ENCODE measurements at places on chromosomes 5 and 9.
A peak's percentile ranks its signal among the peaks of the same experiment; 100 is the strongest.

GRCh38 chr5:172806897-172807672, 27.0 kb upstream of the ERGIC1 start:
- DNase-seq = peak; percentile 69

DNA sequence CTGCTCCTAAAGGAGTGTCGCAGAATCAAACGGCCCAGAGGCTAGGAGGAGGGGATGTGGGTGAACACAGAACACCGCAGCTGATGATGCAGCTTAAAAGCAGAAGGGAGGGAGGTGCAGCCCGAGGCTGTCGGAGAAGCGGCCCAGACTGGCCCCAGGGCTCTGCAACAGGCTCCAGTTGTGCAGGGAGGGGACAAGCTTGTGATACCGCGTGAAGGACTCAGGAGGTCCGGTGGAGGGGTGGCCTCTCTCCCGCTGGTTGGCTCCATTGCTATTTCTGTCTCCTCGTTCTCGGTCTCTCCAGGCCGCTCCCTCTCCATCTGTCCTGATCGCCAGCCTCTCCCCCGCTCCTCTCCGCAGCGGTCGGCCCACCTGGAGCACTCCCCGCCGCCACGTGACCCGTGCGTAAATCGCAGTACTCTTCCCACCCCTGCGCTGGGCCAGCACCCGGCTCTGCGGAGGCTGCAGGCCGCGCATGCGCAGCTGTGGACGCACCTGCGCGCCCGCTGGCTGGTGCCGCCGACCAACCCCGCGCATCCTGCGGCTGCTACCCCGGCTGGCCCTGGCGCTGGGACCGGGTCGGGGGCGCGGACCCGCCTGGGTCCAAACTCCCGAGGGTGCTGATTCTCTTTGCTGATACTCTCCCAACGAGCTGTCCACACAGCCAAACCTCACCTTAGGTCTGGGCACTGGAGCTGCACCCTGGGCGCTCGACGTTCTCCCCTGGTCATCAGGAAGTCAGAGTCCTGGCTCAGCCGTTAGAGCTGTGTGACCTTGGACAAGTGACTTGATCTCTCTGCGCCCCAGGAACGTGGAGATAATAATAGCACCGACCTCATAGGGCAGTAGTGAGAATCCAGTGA, 3.7 kb upstream of the STXBP1 start:
- peak; percentile 50 for DNase-seq

DNA sequence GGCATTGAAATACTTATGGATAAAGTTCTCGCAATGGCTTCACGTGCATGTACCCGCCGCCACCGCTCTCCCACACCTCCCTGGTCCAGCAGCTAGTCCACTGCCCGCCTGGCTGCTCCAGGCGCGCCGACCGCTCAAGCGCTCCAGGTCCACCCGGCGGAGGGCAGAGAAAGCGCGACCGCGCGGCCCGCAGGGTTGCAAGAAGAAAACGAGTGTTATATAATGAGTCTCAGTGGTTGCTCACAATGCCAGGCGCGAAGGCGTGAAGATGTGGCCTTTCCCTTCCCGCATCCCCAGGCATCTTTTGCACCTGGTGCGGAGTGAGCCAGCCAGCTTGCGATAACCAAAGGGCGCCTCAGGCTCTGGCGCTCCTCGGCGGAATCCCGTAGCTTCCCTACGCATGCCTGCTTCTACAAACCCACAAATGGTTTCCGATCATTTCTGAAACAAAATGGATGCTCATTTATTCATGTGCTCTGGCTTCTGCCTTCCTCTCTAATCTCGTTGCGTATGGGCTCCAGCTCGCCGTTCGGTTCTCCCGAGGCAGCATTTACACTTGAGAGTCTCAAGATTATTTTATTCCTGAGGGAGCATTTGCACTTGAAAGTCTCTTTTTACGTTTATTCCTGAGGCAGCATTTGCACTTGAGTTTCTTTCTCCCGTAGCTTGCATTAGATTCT, 25.7 kb downstream of the CDKN2A start:
- no peak for DNase-seq

DNA sequence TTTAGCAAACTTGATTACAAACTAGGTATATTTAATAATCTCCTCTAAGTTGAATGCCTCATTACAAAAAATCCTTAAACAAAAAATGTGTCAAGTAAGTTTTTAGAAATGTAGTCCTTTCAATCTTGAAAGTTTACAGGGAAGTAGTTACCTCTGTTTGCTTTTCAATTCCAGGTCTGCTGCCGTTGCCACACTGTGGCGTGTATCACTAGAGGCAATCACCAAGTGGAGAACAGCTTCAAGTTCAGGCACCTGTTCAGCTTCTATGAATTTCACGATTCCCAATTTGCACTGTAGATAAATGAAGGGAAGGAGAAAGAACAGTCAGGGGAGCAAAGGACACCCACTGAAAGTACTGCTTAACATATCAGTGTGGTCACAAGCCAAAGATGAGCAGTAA, 51.1 kb downstream of the ECPAS start:
- DNase-seq = no peak

DNA sequence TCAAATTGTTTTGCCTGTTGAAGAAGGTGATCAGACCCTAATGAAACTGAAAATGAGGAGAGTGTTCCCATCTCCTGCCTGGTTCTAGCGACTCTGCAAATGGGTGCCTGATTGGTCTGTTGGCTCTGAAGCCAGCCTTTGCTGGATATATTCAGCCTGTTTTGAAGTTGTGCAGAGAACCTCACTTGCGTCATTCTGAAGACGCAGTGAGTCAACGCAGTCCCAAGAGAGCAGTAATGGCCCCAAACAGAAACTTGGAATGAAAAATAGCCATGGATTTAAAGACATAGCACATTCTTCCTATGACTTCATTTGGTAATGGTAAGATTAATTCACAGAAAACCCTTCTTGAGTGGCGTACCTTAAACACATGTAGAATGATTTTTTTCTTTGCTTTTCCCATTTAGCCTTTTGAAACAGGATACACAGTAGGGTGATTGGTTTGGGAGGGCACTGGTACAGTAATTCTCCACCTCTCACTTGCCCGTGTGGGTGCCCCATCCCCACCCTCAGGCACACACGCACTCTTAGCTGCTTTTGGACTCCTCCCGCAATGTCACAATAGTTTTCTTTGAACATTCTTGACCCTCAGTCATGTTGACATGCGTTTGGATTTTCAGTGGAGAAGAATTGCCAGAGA, 54.1 kb upstream of the ABL1 start:
- DNase-seq = no peak

DNA sequence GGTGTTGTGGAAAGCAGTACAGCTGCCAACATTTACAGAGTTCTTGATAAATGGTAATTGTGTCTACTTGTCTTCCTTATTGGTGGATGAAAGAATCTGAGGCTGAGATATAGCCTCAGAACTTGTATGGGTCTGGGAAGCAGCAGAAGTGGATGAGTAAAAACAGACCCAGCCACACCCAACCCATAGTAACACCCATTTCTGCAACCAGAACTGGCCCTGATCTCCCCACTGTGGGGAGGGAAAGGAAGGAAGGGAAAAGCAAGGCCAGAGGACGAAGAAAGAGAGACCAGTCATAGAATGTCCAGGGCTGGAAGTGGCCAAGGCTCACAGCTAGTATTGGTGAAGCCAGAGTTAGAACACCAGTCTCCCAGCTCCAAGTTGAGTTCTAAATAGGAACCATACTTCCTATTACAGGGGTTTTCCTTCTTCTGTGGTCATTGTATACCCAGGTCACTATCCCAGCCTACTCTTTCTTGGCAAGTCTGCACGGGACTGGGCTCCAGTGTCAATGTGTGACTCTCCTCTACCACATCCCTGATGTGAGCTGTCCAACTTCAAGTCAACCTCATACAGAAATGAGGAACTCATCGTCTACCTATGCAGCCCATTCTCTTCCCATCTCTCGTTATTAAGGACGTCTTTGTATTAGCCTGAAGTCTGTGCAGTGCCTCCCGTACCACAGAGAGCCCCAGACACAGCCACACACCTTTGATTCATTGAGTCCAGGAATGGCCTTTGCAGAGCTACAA, 35.9 kb downstream of the ITK start:
- no peak for DNase-seq

DNA sequence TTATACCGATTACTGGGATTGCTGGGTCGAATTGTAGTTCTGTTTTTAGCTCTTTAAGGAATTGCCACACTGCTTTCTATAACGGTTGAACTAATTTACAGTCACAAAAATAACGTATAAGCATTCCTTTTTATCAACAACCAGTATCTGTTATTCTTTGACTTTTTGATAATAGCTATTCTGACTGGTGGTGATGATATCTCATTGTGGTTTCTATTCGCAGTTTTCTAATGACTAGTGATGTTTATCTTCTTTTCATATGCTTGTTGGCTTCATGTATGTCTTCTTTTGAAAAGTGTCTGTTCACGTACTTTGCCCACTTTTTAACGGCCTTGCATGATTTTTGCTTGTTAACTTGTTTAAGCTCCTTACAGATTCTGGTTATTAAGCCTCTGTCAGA, 74.4 kb downstream of the FAM174A start:
- DNase-seq = no peak

DNA sequence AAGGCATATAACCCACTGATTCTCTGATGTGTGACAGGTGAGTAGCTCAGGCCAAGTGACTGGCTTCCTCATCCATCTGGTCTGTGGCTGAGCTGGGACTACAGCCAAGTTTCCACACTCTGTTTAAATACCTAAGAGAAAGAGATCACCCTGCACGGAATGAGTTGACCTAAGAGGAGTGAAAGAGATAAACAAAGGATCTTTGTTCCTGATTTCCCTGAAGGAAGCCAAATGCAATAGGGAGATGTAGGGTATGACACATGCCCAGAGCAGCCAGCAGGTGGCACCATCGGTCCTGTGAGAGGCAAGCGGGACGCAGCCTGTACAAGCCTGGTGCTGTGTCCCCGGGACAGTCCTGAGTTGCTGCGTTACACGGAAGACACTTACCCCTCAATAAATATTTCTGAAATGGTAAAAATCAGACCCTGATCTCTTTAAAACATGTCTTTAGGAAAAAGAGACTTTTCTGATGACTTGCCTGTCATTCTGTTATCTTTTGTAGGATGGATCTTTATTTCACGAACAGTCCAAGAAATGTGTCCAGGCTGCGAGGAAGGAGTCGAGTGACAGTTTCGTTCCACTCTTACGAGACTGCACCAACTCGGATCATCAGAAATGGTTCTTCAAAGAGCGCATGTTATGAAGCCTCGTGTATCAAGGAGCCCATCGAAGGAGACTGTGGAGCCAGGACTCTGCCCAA, 41.1 kb downstream of the GALNT12 start:
- DNase-seq = peak; percentile 49

GRCh38 chr9:6673326-6674025, 27.9 kb upstream of the GLDC start:
- DNase-seq = no peak

GRCh38 chr5:139652788-139653241, 4.7 kb downstream of the CXXC5 start:
- DNase-seq = no peak

GRCh38 chr5:103243665-103244064, 14.9 kb upstream of the MACIR start:
- DNase-seq = no peak

GRCh38 chr5:50658246-50658645, 8.2 kb upstream of the PARP8 start:
- DNase-seq = no peak

- DNase-seq = no peak
These were observed 92.9 kb upstream of the GRHPR start for GRCh38 chr9:37329576-37329975.
